Stimulated activated naive CD8-positive, alpha-beta T cell treated with anti-CD3 and anti-CD28 coated beads, Interleukin-15, amount 100 ng/mL, for 72 hours (primary cell): ENCODE measurements at places on chromosomes 3 and 15.

DNA sequence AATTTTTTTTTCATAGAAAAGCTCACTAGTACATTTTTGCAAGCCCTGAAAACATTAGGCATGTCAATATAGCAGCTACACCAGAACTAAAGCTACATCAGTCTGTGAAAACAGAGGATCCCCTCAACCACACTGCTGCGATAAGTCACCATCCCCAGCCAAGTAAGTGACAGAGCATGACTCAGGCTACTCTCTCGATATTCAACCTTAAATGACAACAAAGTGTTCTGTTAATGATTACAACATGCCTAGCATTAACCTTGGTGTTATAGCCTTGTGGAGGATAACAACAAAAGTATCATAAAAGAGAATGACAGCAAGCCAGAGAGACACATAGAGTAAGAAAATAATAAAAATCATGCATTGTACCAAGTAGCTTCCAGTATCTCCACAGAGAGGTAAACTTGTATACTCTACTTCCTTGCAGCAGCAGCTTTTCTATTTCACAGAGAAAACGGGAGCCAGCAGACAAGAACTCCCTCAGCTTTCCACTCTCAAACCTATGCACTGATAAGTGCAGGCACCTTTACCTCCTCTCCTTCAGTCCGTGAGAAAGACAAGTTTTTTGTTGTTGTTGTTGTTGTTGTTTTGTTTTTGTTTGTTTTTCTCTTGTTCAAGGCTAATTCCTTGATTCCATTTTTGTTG, 76.6 kb downstream of the GBE1 start:
- no peak for DNase-seq

GRCh38 chr3:149280671-149281349, 52.6 kb downstream of the TM4SF18 start:
- no peak for DNase-seq

DNA sequence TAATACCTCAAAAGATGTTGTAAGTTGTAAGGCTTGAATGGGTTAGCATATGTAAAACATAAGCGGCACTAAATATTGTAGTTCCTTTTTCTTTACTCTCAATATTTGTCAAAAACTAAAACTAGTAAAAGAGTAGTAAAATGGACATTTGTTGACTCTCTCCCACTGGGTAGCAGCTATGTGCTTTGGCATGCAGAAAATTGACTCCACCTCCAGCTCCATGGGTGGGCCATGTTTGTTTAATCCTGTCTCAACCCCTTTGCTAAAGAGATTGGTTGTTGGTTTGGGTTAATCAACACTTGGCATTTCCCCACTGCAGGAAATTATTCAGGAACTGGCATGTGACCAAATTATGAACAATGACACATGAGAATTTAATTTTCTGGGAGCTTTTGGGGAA, 114.8 kb downstream of the EOMES start:
- no peak for DNase-seq

- no peak for DNase-seq
Measured at GRCh38 chr3:53473422-53473821, 21.0 kb upstream of the CACNA1D start.

- no peak for DNase-seq
Measured at GRCh38 chr3:63726656-63727055, 74.2 kb downstream of the SNTN start.

- no peak for DNase-seq
Measured at GRCh38 chr3:155334914-155335723, 41.6 kb upstream of the STRIT1 start.

GRCh38 chr15:65960586-65960985, 91.3 kb downstream of the RAB11A start:
- DNase-seq = no peak

DNA sequence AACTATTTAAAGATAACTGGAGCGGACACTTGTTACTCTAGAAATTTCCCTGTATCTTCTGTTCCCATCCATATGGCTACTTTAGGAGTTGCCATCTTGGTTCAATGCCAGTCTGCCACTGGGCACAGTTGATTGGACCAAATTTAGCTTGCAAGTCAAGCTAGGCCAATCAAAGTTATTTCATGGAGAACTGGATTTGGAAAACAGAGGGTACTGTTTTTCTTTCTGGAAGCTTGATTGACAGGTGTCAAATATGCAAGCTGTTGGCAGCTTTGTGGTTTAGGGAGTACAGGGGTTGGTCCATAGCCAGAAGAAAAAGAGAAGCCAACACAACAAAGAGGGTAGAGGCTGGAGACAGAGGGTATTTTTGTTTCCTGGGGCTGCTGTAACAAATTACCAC, 33.4 kb upstream of the KLHL25 start:
- no peak for DNase-seq

- no peak for DNase-seq
Measured at GRCh38 chr15:48631176-48631770, 14.2 kb downstream of the FBN1 start.

GRCh38 chr3:54264050-54264449, 141.7 kb downstream of the CACNA2D3 start:
- DNase-seq = no peak

DNA sequence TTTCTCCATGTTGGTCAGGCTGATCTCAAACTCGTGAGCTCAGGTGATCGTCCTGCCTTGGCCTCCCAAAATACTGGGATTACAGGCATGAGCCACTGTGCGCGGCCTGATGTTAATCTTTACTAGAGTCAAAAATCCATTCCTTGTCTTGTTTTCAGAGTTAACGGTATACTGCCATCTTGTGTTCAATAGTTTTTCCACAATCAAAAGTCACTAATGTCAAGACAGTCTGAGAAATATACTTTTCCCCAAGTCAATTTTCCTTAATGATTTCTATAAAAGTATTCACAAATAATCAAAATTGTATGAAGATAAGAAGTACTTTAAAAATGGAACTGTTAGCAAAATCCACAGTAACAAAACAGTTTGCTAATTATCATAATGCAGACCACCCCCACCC, 8.5 kb downstream of the CRBN start:
- DNase-seq = no peak

DNA sequence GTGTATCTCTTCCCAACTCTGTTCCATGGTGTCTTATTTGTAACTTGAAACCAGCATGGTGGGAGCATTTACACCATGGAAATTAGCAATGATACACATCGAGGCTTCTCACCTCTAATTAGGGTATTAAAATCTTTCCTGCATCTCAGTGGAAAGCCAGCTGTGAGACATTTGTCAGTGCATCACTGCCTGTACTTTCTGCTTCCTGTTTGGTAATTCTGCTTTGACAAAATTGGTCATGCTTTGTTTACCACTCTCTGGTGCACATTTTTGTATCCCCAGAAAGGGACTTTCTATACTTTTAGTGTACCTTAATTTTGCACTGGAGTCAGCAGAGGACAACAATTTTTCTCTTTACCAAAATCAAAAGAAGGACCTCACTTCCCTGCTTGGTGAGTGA, 402.1 kb downstream of the PDCD6IP start:
- no peak for DNase-seq

DNA sequence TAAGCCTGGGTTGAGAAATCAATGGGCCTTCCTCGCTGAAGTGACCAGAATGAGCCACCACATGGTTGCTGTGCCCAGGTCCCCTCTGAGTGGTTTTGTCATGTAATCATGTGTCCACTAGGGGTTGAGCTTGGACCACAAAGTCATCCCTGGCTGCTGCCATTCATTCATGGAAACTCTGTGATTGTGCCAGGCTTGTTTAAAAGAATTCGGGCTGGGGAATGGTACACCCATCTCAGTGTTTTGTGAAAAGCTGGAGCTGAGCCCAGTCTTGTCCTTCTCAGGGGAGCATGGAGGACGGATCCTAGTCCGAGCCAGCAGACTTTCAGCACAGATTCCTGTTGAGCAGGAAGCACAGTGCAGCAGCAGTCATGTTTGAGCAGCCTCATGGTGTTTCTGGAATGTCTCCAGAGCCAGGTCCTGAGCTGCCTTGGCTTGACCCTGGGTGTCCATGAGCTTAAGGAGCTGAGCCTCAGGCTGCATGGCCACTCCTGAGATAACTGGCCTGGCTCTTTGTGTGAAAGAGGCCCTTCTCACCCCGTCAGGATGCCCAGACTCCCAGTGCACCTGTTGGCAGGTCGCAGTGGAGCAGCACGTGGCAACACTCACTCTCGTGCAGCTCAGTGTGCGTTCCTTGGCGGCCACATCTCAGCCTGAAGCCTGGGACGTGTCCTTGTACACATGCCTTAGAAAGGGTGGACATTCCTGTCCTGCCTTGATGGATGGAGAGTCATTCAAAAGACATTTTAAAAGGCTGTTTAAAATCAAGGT, 260.3 kb upstream of the TPM1 start:
- DNase-seq = no peak

DNA sequence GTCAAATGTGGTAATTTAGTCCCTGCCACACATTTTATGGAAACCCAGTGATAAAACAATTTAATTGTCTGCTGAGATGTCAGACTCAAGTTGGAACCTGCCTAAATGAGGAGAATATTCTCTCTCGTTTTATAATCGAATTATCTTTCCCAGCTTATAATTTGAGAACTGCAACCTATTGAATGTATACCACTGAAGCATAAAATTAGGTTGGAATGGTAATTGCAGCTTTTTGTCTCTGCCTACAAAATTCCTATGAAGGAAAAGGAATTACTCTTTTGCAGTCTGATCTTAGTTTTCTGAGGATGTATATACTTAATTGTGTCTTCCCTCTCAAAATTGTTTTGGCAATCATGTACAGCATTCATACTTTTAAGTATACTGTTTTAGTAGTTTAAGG, 28.9 kb downstream of the RAD51 start:
- no peak for DNase-seq

DNA sequence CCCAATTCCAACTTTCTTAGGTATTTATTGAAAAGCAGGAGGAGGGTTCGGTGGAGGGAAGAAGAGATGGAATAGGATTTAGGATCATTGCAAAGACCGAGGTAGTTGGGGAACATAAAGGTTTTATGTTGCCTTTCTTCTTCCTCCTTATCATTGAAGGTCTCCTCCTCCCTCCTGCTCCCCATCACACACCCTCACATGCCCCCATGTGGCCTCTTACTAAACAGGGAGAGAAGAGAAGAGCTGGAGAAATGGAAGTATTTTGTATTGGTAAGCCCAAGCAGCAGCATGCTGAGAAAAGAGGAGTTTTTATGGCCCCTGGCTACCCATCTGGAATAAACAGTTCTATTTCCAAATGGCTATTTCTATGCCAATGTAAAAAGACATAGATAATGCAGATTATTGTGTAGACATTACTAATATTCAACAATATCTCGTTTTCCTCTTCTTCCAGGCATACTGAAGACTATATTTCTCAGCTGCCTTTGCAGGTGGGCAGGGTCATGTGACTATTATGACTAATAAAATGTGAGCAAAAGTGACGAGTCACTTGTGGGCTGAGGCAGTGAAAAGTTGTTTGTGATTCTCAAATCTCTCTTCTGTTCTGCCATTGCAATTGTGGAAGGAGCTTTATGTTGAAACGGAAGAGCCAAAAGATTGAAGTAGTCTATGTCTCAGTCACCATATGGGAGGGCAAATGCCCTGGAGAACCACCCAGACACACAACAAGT, 5.2 kb upstream of the GPR176 start:
- no peak for DNase-seq

DNA sequence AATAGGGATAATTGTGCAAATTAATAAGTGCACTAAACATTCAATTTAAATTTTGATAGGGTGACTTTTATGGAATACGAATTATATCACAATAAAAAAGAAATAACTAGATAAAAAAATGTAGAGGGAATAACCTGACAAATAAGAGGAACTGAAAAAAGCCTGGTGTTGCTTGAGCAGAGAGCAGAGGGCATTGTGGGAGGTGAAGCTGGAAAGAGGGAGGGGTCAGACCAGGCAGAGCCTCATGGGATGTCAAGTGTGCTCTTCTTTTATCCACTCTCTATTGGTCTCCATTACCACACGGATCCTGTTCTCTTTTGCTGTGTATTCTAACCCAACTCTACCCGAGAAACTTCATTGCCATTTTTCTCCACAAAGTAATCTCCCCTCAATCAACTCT, 264.0 kb upstream of the CRBN start:
- no peak for DNase-seq

GRCh38 chr3:194218646-194219453, 82.9 kb downstream of the HES1 start:
- no peak for DNase-seq

DNA sequence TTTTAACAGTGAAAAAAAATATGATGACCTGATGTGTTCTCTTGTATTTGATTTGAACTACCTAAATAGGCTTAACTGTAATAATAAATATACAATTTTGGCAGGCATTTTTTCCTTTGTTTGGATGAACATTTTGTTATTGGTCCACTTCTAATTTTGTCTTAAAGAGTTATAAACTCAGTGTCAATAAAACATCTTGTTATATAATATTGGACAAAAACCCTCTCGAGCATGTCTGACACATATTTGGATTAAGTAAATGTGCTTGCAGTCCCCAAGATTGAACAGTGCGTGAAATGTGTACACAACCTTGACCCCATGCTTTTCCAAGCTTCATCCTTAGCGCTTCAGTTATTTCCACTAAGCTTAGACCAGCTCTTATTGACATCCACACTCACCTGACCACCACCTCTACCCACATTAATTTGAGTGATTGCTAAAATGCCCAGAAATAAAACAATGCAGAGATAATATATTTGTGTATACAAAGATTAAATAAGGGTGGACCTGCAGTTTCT, 131.7 kb upstream of the ZBED2 start:
- no peak for DNase-seq

DNA sequence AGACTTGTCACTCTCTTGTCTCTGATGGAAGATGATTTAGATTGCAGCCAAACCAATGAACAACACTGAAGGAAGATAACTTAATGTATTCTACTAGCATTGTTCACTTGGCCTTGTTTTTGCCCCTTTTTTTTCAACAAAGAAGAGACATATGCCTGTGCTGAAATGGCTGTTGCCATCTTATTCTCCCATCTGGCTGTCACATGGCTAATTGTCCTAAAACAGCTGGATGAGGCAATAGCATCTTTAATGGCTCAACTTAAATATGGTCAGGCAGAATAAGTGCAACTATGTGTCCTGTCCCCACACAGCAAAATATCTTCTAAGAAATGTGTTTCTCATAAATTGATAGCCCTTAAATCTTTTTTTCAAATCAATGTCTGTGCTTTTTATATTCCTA, 576.9 kb downstream of the TUSC7 start:
- DNase-seq = no peak

DNA sequence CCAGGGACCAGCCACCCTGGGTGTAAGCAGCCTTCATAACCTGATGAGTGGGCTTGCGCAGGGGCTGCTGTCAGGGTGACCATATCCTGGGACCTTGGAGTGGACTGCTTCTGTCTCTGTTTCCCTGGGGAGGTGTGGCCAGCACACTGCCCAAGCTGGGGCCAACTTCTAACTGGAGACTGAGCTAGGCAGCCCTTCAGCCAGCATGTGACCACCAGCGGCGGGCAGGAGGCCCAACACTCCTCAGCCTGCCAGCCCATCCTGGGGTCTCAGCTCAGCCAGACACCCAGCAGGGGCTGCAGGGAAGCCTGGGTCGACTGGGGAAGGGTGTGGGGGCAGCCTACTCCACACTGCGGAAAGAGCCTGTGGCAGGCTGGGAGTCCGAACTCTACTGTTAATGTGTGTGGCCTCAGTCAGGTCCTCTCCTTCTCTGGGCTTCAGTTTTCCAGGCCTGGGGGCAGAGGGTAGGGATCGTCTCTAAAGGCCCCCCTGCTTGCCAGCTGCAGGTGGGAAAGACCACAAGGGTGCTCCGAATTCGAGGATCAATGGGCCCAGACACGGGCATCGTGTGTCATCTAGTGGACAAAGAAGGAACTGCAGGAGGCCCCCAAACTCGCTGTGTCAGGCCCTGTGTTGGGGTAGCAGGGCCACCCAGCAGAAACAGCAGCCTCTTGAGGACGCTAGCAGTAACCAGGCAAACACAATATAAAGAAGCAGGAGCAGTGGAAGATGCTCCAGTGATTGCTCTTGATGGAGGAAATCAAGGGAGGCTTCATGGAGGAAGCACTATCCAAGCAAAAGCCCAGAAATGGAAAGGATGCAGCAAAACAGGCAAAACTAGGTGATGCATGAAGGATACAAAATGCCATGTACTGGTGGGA, 2.0 kb upstream of the SEMA3G start:
- peak; percentile 74 for DNase-seq
